Fibroblast of villous mesenchyme (primary cell): ENCODE measurements at places on chromosomes 6 and 20.

- no peak for DNase-seq
Measured at GRCh38 chr6:42659806-42660205, 62.6 kb downstream of the PRPH2 start.

- no peak for DNase-seq
Measured at GRCh38 chr20:61445741-61446140, 193.7 kb downstream of the CDH4 start.

GRCh38 chr6:148134592-148134991, 208.0 kb upstream of the SASH1 start:
- peak; percentile 32 for DNase-seq

GRCh38 chr6:125554456-125554855, 195.0 kb upstream of the HEY2 start:
- DNase-seq: peak; percentile 11
